Activated T-cell treated with anti-CD3 and anti-CD28 coated beads, Interleukin-2, amount 50 U/mL, for 48 hours (primary cell): ENCODE measurements at places on chromosomes 2 and 18.

- DNase-seq, result peak; percentile 53
These were observed at the start of gene RAD51AP2 for GRCh38 chr2:17518212-17519154. TSS of gene RAD51AP2 (minus strand) at chr2:17518440. CDS start at chr2:17518415, 25 bp downstream.

DNA sequence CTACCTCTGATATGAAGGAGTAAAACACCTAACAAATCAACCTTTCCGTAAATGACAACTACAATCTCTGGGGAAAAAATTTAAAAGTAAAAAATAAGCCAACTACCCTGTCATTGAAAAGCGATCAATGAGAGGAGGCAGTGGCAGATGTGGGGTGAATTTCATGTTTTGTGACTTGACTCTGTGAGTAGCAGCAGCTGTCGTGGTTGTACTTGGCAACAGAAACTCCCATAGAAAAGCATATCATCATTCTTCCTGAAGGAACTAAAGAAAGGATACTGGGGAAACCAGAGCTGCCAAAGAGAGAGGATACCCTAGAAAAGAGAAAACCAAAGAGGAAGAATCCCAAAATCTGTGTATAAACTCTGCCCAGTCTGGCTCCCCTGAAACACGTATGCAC lies 236.4 kb downstream of the TNS1 start:
- DNase-seq, result no peak

GRCh38 chr2:197229509-197230443 lies 80.8 kb downstream of the ANKRD44 start:
- no peak for DNase-seq

- no peak for DNase-seq
These were observed 28.6 kb downstream of the TLK1 start for GRCh38 chr2:171132086-171132485.

GRCh38 chr2:106833256-106833655 lies 52.7 kb downstream of the ST6GAL2 start:
- no peak for DNase-seq

DNA sequence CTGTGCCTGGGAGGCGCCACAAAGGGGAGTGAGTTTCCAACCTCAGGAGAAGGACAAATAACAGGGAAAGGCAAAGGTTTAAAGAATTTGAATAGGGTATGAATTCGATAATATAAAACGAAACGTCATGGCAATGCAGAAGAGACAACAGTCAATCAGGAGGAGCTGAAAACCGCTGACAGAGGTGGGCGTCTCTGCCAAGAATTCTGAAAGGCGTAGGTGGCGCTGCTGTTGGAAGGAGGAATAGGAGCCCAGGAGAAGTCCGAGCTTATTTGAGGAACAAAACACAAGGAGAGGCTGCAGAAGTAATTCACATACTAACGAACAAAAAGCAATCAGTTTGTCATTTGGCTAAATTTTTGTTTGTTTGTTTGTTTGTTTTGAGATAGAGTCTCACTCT lies 485.8 kb upstream of the POU3F3 start:
- no peak for DNase-seq

- DNase-seq, result no peak
These were observed 52.8 kb downstream of the CLASP1 start for GRCh38 chr2:121596221-121597080.

DNA sequence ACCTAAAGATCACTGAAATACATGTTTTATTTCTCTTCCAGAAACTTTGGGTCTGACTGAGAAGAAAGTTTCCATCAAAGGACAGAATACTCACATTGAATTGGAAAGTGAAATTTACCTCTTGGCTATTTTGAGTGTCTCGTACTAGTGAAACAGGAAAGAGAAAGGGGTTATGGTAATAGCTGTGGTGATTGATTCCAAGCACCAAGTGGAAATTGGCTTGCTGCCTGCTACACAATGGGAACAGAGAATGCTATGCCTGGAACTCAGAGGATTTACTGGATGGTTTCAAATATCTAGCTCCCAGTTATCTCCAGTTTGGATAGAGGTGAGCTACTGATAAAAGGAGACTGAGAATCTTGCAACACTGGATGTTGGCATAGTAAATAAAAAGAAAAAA lies 492.8 kb upstream of the FSIP2 start:
- no peak for DNase-seq

DNA sequence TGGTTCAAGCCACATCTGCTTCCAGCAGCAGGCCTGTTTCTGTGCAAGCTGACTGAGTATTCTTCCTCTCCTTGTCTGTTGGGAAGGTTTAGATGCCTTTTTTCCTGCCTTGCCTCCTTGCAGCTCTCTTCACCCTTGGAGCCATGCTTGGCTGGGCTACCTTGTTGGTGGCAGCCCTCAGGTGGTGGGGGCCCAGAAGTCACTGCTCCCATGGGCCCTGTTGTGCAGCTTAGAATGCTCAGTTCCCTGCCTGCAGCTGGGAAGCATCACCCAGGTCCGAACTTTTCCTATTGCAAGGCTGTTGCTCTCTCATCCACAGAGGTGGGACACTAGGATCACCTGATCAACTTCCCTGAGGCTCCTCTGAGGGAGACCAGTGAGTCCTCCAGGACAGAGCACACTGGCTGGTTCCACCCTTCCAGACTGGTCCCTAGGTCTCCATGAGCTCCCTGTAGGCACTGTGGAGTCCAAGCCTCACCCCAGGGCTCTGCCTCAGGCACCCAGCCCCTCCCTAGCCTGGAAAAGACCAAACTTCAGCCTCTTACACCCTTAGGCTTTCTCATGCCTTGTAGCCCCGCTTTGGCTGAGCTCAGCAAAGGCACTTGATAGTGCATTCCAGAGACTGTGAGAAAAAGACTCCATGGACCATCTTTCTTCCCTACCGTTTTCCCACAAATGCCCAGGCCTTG lies 219.3 kb upstream of the SH3BP4 start:
- DNase-seq, result no peak

DNA sequence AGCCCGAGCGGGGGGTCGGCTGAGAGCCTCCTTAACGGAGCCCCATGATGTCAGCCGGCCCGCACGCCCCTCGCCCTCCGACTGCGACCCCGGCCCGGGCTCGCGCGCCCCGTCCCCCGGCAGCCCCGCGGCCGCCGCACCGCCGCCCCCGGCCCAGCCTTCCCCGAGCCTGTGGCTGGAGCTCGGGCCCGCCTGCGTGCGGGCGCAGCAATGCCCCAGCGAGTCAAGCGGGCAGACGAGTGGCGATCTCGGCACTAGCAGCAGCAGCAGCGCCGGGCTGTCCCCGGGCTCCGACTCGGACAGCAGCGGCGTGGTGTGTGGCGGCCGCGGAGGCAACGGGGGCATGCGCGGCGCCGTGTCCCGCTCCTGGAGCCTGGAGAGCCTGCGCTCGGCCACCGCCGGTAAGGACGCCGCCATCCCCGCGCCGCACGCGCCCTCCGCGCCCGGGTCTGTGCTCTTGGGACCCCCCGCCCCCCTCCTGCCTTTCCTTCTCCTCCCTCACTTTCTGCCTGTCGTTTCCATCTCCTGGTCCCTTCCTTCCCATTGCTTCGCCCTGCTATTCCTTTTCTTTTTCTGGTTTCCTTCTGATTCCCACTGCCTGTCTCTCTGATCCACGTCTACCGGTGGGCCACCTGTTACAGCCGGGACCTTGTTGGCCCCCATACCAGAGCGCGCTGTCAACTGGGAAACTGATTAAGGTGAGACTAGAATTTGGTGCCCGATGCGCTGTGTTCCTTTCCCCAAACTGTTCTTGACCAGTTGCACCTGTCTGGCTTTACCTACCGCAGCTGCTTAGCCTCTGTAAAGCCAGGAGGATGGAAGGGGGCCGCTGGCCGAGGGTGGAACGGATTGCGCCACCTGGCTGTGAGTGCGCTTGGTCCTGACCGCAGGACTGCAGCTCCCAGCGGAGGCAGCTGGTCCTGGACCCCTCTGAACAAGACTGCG lies 127.4 kb downstream of the ARHGEF4 start:
- DNase-seq, result peak; percentile 38

- peak; percentile 73 for DNase-seq
These were observed at the start of gene SETBP1 for GRCh38 chr18:44680273-44681075. TSS of gene SETBP1 (plus strand) at chr18:44680888. CDS start at chr18:44701347, 20,459 bp downstream.

DNA sequence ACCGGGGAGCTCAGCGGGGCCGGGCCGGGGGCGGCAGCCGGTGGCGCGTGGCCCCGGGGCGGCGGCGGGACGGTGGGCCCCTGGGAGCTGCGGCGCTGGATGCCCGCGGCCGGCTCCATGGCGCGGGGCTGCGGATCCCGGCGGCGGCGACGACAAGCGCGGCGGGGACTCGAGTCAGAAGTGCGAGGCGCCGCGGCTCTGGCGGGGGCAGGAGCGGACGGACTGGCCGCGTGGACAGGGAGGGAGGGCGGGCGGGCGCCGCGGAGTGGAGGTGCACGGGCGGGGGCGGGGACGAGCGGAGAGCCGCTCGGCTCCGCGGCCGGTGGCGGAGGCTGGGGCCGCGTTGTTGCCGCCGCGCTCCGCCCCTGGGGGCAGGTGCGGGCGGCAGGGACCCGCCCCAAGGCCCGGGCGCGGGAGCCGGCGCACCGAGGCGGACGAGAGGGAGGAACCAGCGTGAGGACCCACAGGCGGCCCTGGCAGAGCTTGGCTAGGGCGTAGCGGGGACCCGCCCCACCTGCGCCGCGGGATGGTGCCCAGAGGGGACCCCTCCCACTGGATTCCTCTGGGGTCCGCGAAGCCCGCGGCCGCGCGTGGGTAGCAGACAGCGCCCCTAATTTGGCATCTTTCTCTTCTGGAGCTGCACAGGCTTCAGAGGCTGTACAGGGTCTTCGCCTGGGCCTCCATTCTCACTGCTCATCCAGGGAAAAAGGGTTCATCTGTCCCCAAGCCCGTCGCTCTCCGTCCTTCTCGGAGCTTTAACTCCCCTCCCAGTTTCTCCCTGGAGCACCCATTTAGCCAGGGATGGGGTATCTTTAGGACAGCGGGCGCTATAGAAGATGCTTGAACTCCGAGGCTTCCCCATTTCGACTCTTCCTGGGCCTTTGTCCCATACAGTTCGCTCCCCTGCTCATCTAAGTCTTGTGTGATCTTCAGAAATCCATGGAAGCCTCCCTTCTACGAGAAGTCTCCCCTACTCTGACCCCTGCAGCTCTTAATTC lies at the start of gene TMEM163:
TSS of gene TMEM163 (minus strand) at position 184 of the 998 bp plus-strand sequence.
- no peak for DNase-seq

DNA sequence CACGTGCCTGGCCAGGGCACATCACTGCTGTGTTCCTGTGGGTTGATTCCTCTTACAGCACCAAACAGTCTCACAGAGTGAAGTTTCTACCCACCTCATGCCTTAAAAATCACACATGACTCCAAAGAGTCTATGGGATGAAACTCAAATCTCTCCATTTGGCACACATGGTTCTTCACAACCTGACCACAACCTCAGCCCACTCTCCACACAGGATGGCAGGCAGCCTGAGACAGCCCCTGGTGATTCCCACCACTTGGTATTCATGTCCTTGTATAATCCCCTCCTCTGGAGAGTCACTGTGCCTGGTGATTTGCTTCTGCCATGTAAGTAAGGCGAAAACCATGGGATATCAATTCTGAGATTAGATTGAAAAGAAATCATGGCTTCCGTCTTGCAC lies 46.2 kb downstream of the LBH start:
- no peak for DNase-seq

DNA sequence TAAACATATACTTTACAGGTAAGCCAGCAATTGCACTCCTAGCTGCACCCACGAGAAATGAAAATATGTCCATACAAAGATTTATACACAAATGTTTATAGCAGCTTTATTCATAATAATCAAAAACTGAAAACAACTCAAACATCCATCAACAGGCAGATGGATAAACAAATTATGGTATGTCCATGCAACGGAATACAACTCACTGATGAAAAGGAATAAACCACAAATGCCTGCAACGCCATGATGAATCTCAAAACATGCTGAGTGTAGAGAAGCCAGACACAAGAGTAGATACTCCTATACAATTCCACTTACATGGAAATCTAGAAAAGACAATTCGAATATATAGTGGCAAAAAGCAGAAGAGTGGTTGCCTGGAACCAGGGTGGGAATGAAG lies 76.0 kb downstream of the EPAS1 start:
- no peak for DNase-seq

GRCh38 chr2:23556929-23557328 lies 171.9 kb downstream of the KLHL29 start:
- DNase-seq, result no peak

DNA sequence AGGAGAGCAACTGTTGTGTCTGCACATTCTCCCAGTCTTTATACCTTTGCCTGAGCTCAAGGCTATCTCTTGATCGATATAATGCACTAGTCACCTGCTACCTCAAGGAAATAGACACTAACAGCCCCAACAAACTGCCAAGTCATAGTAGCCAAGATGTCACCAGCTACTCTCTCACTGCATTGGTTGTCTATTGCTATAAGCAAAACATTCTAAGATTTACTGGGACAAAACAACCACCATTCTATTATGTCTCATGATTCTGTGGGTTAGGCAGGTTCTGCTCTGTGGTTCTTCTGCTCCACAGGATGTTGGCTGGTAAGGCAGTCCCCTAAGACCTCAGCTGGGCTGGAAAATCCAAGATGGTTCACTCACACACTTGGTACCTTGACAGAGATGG lies 28.5 kb upstream of the MLPH start:
- peak; percentile 13 for DNase-seq

DNA sequence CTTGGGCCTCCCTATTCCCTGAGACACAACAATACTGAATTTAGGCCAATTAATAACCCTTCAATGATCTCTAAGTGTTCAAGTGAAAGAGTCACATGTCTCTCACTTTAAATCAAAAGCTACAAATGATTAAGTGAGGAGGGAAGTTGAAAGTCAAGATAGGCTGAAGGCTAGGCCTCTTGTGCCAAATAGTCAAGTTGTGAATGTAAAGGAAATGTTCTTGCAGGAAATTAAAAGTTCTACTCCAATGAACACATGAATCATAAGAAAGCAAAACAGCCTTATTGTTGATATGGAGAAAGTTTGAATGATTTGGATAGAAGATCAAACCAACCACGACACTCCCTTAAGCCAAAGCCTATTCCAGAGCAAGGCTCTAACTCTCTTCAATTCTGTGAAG lies 286.9 kb downstream of the MEIS1 start:
- DNase-seq, result no peak

DNA sequence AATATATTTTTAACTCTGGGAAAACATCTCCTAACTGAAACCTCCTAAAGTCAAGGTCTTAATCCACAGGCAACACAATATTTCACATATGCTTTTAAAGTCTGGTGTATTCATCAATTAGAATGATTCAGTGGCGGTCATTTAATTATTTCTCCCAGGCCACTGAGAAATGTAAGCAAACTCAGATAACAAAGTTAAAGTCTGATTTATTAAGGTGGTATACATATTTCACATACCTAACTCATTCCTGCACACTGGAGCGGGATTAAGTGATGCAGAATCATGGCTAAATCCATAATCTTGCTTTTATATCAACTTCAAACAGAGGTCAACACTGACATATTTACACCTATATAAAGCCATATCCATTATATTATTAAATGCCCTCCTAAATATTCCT lies 43.7 kb downstream of the FRZB start:
- no peak for DNase-seq

- DNase-seq, result peak; percentile 89
These were observed at the start of gene TMEM214 for GRCh38 chr2:27032495-27033252. TSS of gene TMEM214 (plus strand) at chr2:27032965. CDS start at chr2:27033016, 51 bp downstream.
